ENCODE measurements at places on chromosomes 4 and X.

DNA sequence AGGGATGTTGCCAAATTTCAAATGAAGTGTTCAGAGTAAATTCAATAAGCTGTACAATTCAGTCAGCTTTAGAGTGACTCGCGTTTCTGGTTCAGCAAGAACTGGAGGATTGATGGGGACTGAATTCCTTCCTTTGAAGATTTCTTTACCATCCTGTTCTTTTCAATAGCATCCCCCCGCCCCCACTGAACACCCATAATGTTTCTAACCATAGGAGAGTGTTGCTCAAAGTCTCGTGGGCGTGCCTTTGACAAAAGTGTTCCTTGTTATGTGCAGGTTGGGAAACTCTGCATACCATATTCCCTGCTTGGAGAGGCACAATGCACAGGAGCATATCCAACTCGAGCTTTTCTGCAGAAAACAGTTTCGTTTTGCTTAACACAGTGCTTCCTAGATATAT, 323.5 kb upstream of the CASK start:
- no peak for DNase-seq

DNA sequence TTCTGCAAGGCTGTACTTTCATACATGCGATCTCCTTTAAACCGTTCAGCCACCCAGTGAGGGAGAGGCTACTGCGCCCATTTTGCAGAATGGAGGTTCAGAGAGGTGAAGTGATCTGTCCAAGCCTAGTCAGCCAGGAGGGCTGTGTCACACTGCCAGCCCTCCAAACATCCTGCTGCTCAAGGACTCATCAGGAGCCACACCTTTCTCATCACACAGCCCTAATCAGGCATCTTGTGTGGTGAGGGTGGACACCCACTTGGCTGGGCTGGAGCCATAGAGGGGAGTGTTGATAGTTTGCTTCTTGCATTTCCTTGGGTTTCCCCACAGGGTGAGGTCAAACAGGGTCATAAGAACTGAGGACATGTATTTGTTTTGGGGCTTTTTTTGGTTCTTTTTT, 5.4 kb upstream of the CXCR3 start:
- no peak for DNase-seq

DNA sequence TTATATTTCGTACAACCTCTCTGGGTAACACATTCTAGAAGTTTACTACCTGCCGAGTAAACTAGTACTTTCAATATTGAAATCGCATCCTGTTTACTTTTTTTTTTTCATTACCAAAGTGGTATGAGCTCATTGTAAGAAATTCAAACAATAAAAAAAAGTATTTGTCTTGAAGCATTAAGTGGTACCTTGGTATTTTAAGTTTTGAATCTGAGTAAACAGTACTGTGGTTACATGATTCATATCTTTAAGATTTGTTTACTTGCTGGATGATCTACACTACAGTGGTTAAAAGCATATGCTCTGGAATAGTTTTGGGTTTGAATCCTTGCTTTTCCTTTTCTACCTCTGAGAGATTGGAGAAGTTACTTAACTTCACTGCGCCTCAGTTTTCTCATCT, 3.8 kb upstream of the MMGT1 start:
- no peak for DNase-seq

DNA sequence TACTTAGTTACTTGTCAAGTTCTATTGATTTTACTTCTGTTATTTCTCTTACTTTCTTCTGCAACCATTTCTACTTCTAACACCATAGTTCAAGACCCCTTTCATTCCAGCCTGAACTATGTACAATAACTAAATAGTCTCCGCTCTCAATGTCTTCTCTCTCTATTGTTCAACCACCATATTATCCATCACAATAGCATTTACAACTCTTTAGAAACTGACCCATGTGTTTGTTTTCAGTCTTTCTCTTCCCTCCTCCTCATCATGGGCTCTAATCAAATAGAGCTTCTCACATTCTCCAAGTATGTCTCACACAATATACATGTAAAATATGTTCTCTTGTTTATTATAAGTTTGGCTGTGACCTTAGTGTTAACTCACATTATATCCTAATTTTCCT, 143.6 kb downstream of the ZAR1 start:
- DNase-seq, result no peak

GRCh38 chr4:68878048-68878447, 62.3 kb downstream of the UGT2B10 start:
- DNase-seq, result no peak

- no peak for DNase-seq
Observed at GRCh38 chr4:95537863-95538488, 10.8 kb downstream of the UNC5C start.

GRCh38 chrX:8190341-8190830, 19.3 kb upstream of the VCX2 start:
- no peak for DNase-seq

DNA sequence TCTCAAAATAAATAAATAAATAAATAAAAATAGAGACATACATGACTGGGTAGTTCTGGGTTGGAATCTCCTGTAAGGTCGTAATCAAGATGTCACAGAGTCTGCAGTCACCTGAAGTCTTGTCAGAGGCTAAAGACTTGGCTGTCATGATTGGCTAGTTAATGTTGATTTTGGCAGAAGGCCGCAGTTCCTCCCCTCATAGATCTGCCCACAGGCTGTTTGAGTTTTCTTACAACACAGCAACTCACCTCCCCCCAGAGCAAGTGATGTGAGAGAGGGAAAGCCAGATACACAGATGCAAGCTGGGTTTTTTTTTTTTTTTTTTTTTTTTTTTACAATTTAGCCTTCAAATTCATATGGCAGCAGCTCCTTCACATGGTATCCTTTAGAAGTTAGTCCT, 36.4 kb upstream of the BMPR1B start:
- DNase-seq, result no peak

Data from NAMALWA (cell line).